Renal pelvis (tissue), 12 donors: ENCODE measurements at places on chromosomes 3 and 15. TPM values are rescaled to one million over a fixed set of nuclear protein-coding genes. Genes with fewer than 3 reads are reported as not detected.
A peak's percentile ranks its signal among the peaks of the same experiment; 100 is the strongest.

Gene CHL1
- 19.6 TPM for polyA plus RNA-seq

Gene THRB
- 35.9 TPM for polyA plus RNA-seq

Gene ZBTB11
- polyA plus RNA-seq: 19.3 TPM

Gene ABCC5
- 51.8 TPM for polyA plus RNA-seq

Gene CDCP1
- 1.0 TPM for polyA plus RNA-seq

Gene GOLGA6L7
- polyA plus RNA-seq: 0.52 TPM

Gene NEO1
- polyA plus RNA-seq: 149 TPM

Gene ALAS1
- 48.8 TPM for polyA plus RNA-seq

Gene HHATL
- 0.48 TPM for polyA plus RNA-seq

Gene SCAANT1
- polyA plus RNA-seq: 2.3 TPM

Gene CCDC39
- 12.3 TPM for polyA plus RNA-seq

Gene ICE2
- 93.7 TPM for polyA plus RNA-seq

Gene FMN1
- polyA plus RNA-seq: 19.5 TPM

Gene HCLS1
- polyA plus RNA-seq: 6.7 TPM

Gene MLF1
- 53.5 TPM for polyA plus RNA-seq

Gene RBMS3
- polyA plus RNA-seq: 13.1 TPM

Gene ERC2
- polyA plus RNA-seq: 4.0 TPM

Gene SPATA12
- polyA plus RNA-seq: 0.31 TPM

Gene NIPA2
- polyA plus RNA-seq: 58.2 TPM

Gene EPB42
- 0.83 TPM for polyA plus RNA-seq

- no peak for DNase-seq
These were observed 70.0 kb upstream of the KLF13 start for GRCh38 chr15:31256378-31257265.

GRCh38 chr15:66682246-66682645 is 19.8 kb upstream of the SMAD6 start:
- DNase-seq: no peak

DNA sequence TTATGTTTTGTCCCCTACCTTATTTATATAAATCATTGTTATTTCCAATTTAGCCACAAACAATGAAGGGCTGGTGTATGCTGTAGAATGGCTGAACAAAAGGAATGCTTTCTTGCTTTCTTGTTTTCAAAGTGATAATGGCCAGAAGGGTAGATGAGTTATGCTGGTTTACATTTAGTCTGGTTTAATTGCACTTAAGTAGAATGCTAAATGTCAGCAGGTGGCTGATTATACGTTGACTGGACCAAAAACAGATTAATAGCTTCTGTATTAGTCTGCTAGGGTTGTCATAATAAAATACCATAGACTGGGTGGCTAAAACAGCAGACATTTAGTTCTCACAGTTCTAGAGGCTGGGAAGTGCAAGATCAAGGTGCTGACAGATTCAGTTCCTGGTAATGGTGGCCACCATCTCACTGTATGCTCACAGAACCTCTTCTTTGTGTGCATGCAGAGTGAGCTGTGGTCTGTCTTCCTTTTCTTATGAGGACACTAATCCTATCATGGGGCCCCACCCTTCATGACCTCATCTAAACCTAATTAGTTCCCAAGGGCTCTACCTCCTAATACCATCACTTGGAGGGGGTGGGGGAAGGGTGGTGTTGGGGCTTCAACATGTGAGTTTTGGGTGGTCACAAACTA is 17.1 kb upstream of the XIRP1 start:
- DNase-seq: no peak

DNA sequence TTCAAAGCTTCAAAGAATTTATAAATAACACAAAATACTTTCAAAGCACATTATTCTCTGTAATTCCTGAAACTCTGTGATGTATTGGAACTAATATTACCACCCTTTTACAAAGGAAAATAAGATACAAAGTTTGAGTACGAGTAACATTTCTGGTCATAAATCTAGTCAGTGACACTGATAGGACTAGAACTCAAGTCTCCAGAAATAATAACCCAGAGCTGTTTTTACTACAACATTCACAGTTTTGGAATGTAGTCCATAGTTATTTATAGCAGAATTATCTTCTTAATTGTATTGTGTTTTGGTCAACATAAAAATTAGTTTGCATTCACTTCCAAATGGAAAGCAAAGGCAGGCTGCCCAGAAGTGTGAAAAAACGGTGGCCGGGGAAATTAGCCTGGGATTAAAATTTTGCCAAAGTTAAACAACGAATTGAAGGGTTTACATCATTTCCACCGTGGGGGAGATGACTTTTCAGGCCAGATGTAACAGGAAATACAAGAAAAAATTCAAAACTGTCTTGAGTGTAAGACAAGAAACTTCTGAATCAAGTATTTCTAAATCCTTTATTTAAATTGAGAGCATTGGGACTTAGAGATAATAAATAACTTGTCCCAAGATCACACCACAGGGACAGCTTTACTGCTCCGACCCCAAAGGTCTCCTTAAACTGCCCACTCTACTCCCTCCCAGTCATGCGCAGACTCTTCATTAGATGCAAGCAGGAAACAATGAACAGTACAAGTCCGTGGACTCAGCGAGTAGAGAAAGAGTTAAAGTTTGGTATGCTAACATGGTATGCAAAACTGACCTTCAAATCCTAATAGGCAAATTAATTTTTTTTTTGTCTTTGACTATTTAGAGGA is 74.3 kb upstream of the VGLL4 start:
- peak; percentile 85 for DNase-seq

DNA sequence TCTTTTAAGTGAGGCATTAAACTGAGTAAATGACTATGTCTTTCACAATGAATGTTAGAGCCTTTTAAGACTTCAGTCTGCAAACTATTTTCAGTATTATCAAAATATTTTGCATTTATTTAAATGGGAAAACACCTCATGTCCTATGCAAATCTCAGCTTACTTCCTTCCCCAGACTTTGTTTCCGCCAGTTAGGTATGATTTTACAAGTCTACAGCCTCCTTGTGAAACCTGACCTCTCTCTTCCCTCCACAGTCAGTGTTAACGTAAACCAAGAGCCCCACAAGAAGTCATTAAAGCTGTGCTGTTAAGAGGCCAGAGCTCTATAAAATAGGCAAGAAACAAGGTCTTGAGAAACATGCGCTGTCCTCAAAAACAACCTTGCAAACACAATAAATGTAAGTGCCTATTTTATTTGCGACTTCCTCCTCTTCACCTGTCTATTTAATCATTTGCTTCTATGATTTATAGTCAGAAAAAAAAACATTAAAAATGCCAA is 48.3 kb downstream of the PRTG start:
- DNase-seq: peak; percentile 74

- DNase-seq: no peak
These were observed 6.3 kb downstream of the EIF4A2 start for GRCh38 chr3:186789554-186790260.

GRCh38 chr3:158094235-158095110 is 11.7 kb downstream of the SHOX2 start:
- no peak for DNase-seq

GRCh38 chr3:97841304-97841703 is 19.5 kb downstream of the CRYBG3 start:
- no peak for DNase-seq

- DNase-seq: no peak
These were observed 8.8 kb downstream of the TMOD3 start for GRCh38 chr15:51838270-51838669.

GRCh38 chr15:66126031-66126441 is 127.5 kb downstream of the MEGF11 start:
- no peak for DNase-seq

- DNase-seq: no peak
These were observed 6.2 kb downstream of the STIMATE start for GRCh38 chr3:52891164-52891563.

DNA sequence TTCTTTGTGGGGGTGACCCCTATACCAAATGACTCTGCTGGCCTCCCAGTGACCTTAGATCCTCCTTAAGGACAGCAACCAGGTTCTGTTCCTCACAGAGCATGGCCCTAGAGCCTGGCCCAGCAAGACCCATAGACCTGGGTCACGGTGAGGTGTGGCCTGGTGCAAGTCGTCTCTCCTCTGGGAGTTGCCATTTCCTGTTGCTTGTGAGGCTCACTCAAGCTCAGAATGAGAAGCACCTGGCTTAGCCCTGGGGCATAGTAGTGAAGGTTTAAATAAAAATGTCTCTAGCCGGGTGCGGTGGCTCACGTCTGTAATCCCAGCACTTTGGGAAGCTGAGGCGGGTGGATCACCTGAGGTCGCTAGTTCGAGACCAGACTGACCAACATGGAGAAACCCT is 131.3 kb downstream of the SMAD6 start:
- no peak for DNase-seq

GRCh38 chr15:89802231-89802928 is 12.3 kb downstream of the ANPEP start:
- no peak for DNase-seq

DNA sequence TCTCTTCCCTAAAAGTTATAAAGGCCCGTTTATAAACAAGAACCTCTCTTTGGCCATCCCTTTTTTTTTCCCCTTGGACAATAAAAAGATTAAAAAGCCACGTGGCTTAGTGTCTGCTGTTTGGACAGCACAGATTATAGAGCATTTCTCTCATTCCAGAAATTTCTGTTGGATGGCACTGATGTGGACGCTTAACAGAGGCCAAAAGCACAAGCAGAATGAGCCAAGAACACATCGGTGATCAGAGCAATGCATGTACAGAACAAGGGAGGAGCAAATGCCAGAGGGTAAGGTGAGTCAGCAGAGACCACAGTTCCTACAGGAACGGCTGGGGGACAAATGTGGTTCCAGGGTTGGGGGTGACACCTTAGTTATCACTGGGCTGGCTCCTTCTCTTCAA is 30.3 kb upstream of the CTNNB1 start:
- DNase-seq: no peak

- DNase-seq: no peak
These were observed 12.3 kb downstream of the CDIN1 start for GRCh38 chr15:36591536-36592411.

GRCh38 chr3:15110206-15110605 is 11.3 kb upstream of the RBSN start:
- no peak for DNase-seq

GRCh38 chr3:60386306-60386705 is 864.9 kb downstream of the FHIT start:
- DNase-seq: no peak

- peak; percentile 45 for DNase-seq
These were observed 2.8 kb downstream of the CLSTN2 start for GRCh38 chr3:139937674-139938279.

GRCh38 chr15:99275525-99276128 is 24.3 kb downstream of the LRRC28 start:
- no peak for DNase-seq

GRCh38 chr3:112092496-112093179 is 6.4 kb downstream of the C3orf52 start:
- DNase-seq: no peak

DNA sequence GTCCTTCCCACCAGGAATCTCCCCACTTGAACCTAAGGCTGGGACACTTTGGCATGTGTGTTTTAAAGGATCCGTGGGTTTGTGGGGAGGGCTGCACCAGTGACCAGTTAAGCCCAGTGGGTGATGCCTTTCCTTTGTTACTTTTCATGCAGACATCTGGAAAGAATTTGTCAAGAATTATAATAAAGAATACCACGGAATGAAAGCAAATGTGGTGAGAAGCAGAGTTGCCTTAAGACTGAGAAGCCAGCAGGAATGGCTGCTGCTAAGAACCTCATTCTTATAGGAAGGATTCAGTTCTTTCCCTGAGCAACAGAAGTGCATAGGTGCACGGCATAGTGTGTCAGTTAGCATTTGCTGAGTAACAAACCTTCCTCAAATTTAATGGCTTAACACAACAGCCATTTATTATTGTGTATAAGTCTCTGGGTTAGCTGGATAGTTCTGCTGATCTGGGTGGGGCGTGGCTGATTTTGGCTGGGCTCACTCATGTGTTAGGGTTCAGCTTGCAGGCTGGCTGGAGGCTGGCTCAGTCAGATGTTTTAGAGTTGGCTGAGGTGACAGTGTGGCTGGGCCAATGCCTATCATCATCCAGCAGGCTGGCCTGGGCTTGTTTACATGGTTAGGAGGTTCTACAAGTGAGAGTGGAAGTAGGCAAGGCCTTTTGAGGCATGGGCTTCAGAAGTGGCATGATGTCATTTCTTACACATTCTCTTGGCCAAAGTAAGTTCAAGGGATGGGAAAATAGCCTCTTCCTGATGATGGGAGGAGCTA is 262.7 kb upstream of the CTDSPL start:
- no peak for DNase-seq

DNA sequence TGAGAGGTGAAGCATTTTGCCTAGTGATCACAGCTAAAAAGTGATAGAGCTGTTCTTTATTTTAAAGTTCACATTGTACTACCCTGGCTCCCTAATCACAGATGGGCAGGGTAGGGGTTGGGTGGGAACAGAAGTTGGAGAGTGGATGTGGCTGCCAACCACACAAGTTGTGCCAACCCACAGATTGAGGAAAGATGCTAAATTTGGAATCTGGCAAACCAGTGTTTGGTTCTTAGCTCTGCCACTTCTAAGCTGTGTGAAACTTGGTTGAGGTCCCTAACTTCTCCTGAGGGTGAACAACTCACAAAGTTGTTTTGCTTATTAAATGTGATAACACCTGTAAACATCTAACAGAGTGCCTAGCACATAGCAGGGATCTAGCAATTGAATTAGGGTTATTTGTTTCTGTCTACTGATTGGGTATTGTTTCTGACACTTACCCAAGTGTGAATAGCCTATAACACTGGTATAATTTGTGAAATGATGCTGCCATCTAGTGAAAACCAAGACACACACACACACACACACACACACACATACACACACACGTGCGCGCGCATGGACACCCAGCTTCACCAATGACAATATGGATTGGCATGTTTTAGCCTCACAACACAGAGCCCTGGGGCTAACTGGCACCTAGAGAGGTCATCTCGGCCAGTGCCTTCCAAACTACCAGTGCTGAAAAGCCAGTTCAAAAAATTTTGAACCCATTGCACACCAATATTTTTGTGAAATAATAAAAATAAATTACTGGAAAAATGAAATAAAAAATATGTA is 25.3 kb downstream of the ADGRG7 start:
- no peak for DNase-seq

DNA sequence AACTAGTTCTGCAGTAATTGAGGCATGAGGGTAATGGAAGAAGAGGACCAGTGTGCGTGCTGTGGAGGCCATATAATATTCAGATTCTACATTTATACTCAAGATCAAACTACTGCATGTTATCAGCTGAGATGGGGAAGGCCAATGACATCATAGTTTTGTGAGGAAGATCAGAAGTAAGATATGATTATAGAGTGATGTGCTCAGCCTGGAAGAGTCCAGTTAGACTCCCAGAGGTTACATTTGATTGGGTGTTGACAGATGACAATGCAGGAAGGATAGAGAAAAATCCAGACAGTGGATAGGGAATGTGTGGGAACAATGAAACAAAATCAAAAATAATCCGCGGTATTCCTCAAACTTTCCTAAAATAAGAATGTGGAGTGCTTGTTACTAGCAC is 35.4 kb downstream of the GOLIM4 start:
- no peak for DNase-seq
